Activated CD4-positive, alpha-beta memory T cell treated with anti-CD3 and anti-CD28 coated beads for 36 hours (primary cell): ENCODE measurements at places on chromosomes 6 and 20. TPM values are rescaled to one million over a fixed set of nuclear protein-coding genes. Genes with fewer than 3 reads are reported as not detected.
A peak's percentile ranks its signal among the peaks of the same experiment; 100 is the strongest.

The COL9A3 gene
- total RNA-seq, result not detected

DNA sequence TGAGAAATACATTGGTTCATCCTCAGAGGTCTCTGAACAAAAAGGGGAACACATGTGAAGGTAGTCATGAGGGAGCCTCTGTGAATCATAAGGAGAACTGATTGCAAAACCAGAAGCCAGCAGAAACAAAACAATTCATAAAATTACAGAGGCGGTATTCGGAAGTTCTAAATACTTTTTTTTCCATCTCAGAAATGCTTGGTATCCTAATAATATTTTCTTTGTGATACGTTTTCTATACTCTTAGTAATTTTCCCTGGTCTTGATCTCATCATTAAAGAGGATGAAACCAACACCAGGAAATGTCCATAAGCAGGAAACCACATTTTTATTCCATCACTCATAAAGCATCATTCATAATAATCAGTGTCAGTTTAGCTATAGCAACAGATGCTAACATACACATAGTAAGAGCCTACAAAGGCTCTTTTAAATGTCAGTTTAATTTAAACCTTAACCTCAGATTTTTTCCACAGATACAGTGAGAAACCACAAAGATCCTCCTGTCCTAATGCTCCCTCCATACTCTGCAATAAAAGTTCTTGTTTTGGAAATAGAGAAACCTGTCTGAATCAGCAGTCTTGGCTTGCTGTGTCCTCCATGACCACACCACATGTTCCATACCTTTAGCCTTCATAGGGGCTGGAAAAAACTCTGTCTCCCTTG, 29.2 kb downstream of the SGK1 start:
- peak; percentile 15 for DNase-seq

DNA sequence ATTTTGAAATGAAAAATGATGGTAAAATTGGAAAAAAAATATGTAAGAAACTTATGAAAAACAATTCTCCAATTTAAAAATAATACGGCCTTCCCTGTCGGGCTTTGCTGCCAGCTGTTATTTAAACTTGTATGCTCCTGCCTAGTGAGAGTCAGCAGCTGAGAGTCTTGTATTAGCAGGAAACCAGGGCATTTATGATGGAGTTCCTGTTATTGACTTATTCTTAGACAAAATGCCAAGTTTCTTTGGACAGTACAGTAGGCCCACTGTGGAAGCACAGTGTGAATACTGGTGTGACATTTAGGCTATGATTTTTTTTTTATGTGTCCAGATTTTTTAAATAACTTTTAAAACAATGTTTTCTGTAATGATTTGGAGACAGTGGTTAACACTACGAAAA, 42.1 kb downstream of the GMDS start:
- DNase-seq, result no peak

DNA sequence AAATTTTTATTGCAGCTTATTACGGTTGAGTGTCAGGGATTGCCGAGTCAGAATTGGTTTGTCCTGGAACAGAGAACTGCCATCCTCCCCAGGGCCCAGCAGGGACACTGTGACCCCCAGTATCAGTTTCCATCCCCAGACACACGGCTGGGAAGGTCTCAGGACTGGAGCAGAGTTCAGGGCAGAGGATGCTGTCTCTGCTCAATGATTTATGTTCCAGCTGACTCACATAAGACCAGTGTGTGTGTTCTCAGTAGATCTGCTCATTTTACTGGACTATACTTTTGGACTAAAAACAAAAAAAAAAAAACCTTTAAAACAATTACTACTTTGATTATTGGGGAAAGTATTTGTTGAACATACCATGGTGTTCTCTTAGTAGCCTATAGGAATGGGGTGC, 44.2 kb downstream of the FNDC1 start:
- DNase-seq, result no peak

DNA sequence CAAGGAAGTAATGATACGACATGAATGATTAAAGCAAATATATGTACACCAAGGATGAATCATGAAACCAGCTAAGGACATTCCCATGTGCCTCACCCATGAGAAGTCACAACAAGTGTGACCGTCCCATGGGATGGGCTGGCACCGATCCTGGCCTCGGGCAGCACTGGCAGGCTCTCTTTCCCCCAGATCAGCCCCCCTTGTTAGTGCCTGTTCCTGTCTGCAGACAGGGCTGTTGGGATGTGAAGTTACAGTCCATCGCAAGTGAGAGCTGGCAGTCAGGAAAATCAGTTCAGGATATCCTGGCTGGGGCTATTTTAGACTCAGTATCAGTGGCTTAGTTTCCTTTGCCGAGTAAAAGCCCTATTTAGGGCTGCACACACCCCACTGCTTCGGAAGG, 129.2 kb upstream of the SNX9 start:
- no peak for DNase-seq

- no peak for DNase-seq
Measured at GRCh38 chr20:2652724-2653555, 508 bp downstream of the NOP56 start.

DNA sequence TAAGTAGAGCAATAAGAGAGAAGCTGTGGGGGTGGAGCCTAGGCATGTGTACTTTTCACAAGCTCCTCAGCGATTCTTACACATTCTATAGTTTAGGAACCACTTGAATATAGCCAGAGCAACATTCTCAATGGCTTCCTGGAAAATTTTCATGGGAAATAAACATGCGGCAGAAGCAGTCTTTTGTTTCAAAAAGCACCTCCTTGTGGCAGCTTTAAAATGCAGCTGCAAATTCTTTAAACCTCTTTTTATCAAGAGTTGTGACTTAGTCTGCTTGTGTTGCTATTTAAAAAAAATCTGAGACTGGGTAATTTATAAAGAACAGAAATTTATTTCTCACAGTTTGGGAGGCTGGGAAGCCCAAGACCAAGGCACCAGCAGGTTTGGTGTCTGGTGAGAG, 23.8 kb downstream of the NKX2-2 start:
- no peak for DNase-seq

DNA sequence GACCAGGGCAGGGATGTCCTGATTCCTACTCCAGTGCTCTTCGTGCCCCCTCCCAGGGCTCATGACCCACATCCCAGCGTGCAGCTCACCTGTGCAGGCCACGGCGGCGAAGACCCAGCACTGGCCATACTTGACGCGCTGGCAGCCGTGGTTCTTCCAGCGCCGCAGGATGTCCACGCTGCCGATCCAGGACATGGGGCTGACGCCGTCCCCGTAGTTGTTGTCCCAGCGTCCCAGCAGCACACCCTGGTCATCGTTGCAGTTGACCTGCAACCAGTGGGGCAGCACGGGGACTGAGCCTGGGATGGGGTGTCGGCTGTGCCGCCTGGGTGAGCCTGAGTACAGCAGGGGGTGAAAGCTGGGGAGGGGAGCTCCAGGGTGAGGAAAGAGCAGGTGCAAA, 18.4 kb downstream of the TGM2 start:
- no peak for DNase-seq

DNA sequence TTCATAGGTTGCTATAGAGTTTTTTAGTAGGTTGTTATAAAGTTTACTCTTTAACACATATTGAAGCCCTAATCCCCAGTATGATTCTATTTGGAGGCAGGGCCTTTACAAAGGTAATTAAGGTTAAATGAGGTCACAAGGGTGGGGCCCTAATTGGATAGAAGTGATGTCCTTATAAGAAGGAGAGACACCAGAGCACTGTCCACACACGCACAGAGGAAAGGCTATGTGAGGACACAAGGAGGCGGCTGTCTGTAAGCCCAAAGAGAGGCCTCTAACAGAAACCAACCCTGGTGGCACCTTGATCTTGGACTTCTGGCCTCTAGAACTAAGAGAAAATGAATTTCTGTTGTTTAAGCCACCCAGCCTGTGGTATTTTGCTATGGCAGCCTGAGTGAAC, 98.5 kb downstream of the GJA10 start:
- no peak for DNase-seq

GRCh38 chr20:59082981-59083380, 40.4 kb upstream of the PRELID3B start:
- DNase-seq, result no peak

DNA sequence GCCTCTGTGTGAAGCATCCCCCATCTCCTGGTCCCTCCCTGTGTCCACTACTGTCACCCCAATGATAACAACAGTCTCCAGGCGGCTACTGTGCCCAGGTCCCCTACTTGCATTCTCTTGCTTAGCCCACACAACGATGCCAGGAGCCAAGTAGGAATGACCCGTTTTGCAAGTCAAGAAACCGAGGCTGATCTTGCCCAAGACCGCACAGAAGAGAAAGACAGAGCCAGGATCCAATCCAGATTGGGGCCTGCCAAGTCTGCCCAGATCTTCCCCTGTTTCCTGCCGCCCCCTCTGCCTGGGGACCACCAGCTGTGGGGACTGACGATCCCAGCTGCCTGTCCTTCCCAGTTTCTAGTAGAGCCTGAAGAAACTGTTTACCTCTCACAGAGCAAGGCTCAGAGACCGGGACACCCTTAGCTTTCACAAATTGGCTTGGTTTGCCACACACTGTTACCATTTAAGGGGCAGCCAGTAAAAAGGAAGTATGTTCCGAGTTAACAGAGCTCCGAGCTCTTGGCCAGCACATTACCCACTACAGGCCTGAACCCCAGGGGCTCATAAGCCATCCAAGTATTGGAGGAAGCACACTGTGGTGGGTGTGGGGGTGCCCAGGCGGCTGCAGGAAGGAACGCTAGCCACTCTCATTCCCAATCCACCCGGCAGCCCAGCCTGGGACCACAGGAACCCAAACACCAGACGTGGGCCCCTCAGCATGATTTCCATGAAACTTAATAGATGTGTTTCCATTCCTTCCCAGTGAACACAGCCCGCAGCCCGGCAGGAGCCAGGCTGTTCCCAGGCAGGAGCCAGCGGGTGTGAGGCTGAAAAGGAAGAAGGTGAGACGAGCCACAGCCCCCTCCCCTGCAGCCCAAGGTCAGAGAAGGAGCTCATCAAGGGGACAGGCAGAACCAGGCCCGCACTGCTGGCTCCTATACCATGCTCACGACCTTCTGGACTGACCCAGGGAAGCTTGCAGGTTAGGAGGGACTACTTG, 7.9 kb downstream of the KIAA1755 start:
- no peak for DNase-seq
